NCI-H446 (cell line): ENCODE measurements at places on chromosomes 16 and 17.

DNA sequence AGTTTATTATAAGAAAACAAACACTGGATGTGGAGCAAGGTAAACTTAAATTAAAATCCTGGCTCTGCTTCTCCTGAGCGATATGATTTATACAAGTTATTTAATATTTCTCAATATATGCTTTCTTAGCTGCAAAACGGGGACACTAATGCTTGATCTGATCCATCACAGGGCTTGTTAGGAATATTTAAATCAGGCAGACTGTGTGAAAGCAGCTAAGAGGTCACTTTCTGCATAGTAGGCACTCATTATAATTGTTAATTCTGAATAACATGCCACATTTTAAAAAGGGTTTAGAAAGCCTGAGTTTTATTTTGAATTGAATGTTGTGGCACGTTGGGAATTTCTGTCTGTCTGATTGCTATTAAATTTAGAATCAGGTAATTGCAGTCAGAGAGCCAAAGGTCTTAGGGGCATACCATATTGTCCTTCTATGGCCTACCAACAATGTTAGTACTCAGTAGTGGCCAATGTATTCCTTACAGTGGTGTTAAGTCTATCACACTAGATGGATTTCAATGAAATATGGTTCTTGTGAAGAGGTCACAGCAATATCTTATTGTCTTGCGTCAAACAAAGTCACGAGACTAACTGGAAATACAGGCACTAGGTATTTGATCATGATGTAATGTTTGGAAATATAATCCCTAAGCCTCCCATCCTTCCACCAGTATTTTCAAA lies 890.0 kb upstream of the CDH8 start:
- no peak for DNase-seq

- DNase-seq, result no peak
Observed at GRCh38 chr17:2262135-2262587, 41.4 kb downstream of the SMG6 start.

DNA sequence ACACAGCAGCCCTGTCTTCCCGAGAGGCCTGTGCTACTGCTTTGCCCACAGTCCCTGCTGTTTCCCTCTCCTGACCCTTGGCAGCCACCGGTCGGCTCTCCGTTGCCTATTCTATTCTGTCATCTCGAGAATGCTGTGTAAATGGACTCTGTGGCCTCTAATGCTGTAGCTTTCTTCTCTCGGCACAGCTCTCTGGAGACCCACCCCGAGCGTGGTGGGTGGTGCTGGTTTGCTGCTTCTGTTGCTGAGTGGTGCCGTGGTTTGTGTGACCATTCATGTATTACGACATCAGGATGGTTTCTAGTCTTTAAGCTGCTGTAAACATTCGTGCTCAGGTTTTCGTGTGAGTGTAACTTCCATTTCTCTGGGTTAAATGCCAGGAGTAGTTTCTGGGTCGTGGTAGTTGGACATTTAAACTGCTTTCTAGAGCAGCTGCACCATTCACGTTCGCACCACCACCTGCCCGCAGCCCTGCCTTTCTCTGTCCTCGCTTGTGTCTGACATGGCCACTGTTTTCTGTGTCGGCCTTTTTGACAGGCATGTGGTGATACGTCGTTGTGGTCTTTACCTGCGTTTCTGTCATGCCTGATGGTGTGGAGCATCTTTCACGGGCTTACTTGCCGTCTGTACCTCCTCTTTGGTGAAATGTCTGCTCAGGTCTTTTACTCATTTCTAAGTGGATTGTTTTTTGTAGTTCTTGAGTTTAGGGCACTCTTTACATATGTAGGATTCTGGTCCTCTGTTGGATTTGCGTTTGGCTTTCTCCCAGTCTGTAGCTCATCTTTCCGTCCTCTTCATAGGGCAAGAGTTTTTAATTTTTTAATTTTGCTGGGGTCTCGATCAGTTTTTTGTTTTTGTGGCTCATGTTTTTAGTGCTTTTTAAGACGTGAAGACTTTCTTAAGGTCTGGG lies 47.7 kb upstream of the ZNF750 start:
- no peak for DNase-seq

DNA sequence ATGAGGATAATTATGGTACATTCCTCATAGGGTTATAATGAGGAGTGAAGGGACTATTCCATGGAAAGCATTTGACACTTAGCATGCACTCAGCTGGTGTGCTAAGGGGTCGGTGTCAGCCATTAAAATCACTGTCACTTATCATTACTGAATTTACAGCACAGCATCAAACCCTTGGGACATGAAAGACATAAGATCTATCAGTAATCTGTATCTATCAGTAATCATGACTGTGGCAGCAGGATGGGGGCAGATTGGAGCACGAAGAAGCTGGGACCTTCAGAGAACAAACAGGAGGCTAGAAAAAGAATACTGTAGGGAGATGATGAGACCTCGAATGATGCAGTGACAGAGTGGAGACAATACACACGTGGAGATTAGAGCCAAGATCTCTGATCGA lies 73.5 kb upstream of the CLEC3A start:
- DNase-seq, result no peak

DNA sequence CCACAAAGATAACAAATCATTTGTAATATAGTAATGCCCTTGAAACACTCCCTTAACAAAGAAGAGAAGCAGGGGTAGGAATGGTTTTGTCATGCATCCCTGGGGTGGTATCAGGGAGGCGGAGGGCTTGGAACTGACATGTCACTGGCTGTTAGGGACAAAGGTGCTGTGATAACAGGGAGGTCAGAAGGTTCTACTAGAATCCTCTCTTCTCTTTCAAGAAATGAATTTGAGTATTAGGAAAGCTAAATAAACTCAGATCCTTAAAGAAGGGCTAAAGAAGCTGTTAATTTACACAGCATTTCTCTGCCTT lies 65.4 kb upstream of the ADAMTS18 start:
- DNase-seq, result no peak
